Stimulated activated naive CD4-positive, alpha-beta T cell treated with Interleukin-2 at 50 U/mL for 16 hours (primary cell): ENCODE measurements at places on chromosomes 3 and 15.

GRCh38 chr3:44080474-44081072, 161.1 kb upstream of the TOPAZ1 start:
- no peak for DNase-seq

- no peak for DNase-seq
Observed at GRCh38 chr3:153958635-153959595, 162.3 kb upstream of the ARHGEF26 start.

- no peak for DNase-seq
Observed at GRCh38 chr3:69368129-69368741, 17.7 kb downstream of the FRMD4B start.

GRCh38 chr3:12135029-12135657, 23.6 kb downstream of the TIMP4 start:
- peak; percentile 37 for DNase-seq

GRCh38 chr3:37224879-37225278, 50.5 kb upstream of the LRRFIP2 start:
- DNase-seq, result no peak

- no peak for DNase-seq
Observed at GRCh38 chr15:49637857-49638256, 17.0 kb downstream of the DTWD1 start.

- no peak for DNase-seq
Observed at GRCh38 chr15:76426941-76427340, 90.4 kb downstream of the ISL2 start.

- peak; percentile 68 for DNase-seq
Observed at GRCh38 chr15:91469632-91470567, 369.8 kb downstream of the SV2B start.

DNA sequence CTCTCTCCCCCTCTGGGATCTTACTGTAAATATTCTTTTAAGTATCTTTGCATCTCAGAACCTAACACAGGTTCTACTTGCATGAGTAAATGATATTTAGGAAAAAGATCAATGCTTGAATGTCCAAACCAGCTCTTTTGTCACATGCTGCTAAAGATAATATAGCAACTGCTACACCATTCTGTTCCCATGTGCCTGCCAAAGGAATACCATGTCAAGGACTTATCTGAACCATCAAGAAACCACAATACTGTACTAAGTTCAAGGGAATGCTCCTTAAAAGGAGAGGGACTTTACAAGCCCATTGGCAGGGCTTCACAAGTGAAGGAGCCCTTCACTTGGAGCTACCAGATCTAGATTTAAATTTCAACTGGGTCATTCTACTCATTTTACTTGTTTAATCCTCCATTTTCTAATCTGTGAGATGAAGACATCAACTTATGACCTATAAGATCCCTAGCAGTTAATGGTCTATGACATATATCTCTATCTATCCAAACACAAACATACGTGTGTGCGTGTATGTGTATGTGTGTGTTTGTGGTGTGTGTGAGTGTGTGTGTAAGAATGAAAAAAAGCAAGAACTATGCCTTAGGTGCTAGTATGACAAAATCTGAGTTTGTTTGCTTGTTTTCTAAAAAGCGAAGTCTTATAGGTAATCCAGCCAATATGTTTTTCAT, 13.0 kb upstream of the SEC62 start:
- no peak for DNase-seq

GRCh38 chr15:68191555-68191954, 13.6 kb downstream of the CALML4 start:
- no peak for DNase-seq

- no peak for DNase-seq
Observed at GRCh38 chr15:62187425-62187824, 22.3 kb upstream of the C2CD4B start.

GRCh38 chr15:78617076-78617475, 3.7 kb downstream of the CHRNA3 start:
- DNase-seq, result no peak

- no peak for DNase-seq
Observed at GRCh38 chr3:133376810-133377209, 23.0 kb upstream of the BFSP2 start.

GRCh38 chr3:150184426-150185071, 213.9 kb upstream of the PFN2 start:
- DNase-seq, result no peak

- DNase-seq, result no peak
Observed at GRCh38 chr15:50380089-50380488, 25.1 kb upstream of the GABPB1 start.

DNA sequence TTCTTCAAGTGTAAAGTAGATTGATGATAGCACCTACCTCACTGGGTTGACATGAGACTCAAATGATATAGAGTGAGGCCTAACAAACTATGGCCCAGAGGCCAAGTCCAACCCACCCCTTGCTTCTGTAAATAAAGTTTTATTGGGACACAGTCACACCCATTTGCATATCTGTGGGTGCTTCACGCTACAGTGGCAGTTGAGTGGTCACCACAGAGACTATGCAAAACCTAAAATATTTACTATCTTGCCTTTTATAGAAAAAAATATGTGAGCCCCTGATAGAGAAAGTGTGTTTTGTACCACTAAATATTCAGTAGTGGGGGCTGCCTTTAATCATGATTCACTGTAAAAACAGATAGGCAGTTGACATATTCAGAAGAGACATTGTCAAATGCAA, 38.0 kb downstream of the ACAN start:
- no peak for DNase-seq

DNA sequence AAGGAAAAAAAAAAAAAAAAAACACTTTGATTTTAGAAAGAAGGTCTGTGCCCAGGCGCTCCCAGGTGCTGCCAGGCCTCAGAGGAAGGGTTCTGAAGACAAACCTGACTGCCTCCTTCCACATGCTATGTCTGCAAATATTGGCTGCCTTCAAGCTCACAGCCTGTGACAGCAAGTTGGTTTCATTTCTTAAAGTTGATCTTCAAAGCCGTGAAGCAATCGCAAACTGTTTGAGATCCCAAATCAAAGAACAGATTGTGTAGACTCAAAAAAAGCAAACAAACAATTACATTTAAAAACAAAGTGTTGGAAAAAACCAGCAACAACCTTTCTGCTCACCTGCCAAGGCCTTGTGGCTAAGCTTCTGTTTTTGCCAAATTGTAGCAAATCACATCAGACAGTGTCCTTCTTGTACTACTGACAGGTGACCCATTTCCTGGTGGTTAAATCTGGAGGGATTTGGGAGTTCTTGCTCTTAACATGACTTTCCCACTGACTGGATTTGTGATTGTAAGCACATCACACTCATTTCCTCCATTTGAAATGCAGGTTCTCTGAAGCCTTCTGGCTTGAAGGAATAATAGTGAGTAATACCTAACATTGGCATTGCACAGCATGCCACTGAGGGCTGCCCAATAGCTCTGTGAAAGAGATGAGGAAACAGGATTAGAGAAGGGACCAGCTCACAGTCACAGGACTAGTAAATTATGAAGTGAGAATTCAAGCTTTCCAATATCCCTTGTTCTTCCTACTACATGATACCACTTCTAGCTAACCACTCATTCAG, 502.4 kb downstream of the LPP start:
- no peak for DNase-seq

DNA sequence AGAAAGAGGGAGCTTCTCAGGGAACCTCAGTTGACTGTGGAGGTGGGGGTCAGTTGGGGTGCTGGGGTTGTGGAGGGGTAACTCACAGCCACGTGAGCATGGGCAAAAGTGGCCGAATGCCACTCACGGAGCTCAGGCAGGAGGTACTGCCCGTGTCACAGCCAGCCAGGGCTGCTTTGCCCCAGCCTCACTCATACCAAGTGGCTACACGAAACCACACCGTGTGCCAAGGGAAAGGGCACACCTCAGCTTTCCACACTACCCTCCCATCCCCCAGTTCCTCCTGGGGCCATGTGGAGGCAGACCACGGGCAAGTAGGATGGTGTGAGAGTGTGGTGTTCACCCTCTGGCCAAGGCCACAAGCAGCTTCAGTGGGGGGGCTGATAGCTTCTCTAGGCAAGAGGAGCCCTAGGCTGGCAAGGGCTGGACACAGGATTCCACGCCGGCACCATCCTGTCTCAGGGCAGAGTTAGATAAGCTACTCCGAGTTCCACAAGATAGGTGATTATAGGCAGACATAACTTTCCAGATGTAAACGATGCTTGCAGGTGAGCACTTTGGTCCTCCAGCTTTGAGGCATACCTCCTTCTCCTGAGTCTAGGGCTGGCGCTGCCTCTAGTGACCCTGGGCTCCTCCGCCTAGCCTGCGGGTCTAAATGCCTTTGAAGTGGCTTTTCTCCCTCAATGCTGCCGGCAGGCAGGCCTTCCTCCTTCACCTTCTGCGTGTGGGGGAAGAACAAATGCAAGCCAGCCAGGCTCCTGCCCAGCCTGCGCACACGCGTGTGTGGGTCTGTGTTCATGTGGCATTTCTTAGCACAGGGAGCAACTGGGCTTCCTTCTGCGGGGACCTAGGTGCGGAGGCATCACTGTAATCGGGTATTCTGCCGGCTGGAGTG, 25.0 kb downstream of the RGMA start:
- DNase-seq, result no peak
